ENCODE measurements at places on chromosomes 7 and 10. TPM values are rescaled to one million over a fixed set of nuclear protein-coding genes. Genes with fewer than 3 reads are reported as not detected.

Gene COL13A1
- 6.6 TPM for total RNA-seq

GRCh38 chr7:69833964-69834363 lies 235.7 kb downstream of the AUTS2 start:
- no peak for DNase-seq

- peak; percentile 95 for DNase-seq
Measured at GRCh38 chr10:124646483-124647352, 97.5 kb downstream of the FAM53B start.

DNA sequence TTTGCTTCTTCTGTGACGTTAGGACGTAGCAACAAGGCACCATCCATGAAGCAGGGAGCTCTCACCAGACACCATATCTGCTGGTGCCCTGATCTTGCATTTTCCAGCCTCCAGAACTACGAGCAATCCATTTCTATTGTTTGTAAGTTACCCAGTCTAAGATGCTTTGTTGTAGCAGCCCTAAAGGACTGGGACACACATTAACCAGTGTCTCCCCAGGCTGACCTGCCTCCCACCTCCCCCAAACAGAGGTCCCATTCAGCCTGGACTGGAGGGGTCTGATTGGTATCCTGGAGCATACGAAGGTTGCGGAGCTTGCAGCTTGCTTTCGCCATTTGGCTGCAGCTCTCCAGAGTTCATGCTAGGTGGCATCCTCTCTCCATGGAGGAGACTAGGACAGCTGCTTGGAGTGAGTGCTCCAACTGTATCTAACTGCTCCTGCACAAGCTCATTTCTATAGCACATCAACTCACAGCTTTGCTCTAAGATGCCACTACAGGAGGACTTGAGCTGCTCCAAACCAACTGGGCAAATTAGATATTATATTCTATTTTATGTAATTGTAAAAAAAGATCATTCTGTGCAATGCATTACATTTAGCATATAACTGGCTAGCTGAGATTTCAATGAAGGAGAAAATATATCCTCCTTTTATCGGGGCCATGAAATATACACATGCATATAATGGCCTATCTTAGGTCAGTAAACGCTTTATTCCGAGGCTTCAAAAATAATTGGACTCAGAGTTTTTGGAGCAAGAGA lies 8.0 kb upstream of the GRK5 start:
- DNase-seq = peak; percentile 91

DNA sequence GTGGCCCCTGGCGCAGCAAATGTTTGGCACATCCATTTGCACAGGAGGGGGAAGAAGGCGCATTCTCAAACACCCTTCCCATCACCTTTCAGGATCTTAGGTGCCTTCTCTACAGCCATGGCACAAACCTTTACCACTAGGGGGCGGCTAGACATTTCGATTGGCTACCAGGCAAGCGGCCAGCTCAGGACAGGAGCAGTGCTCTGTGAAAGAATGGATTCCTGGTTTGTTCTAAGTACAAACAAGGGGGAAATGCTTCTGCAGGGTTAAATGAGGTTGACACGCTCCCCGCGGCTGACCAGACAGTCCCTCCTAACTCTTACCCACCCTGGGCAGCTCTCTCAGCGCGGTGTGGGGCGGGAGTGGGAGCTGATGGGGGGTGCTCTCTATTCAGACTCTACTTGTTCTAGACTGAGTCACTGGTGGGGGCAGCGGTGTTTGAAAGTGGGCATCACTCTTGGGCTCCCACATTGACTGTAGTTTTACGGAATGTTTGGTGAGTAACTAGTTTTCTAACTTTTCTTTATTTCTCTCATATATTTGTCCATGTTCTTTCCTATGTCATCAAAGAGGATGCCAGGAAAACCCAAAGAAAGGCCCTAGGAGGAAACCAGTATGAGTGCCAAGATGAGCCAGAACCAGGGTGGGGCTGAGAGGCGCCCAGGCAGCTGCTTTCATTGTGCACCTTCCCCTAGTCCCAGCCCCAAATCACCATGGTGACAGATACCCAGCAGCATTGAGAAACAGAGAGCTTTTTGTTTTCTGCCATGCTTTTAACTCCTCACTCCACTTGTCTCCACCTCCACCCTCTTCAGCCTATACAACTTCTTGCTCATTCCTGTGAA lies 61.4 kb upstream of the GPR158 start:
- DNase-seq = peak; percentile 80

GRCh38 chr10:68334672-68335467 lies 2.1 kb upstream of the PBLD start:
- DNase-seq = no peak
